Anterior cingulate cortex (tissue), 58 donors: ENCODE measurements at places on chromosomes 12 and 14.
A peak's percentile ranks its signal among the peaks of the same experiment; 100 is the strongest.

GRCh38 chr14:55071870-55072640 lies 20.6 kb downstream of the MAPK1IP1L start:
- DNase-seq = peak; percentile 26

GRCh38 chr12:128018067-128018466 lies 248.9 kb upstream of the TMEM132C start:
- no peak for DNase-seq

- DNase-seq = no peak
Observed at GRCh38 chr12:63918800-63919300, 74.3 kb downstream of the SRGAP1 start.

- no peak for DNase-seq
Observed at GRCh38 chr14:61599942-61600341, 95.4 kb upstream of the HIF1A start.

DNA sequence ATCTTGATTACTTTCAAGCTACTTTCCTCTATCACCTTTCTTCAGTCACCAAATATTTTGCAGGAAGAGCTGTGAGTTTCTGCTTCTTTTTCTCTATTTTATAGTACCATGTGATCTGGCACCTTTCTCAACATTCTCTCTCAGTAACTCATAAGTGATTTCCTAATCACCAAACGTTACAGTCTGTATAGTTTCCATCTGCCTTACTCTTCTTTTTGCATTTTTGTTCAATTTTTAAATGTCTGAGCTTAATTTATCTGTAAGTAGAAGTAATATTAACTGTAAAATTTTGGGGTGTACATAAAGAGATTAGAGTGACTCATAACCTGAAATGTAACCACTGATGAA lies 422.1 kb upstream of the SYT1 start:
- DNase-seq = no peak

GRCh38 chr12:118404876-118405521 lies 28.6 kb downstream of the SUDS3 start:
- DNase-seq = peak; percentile 3

DNA sequence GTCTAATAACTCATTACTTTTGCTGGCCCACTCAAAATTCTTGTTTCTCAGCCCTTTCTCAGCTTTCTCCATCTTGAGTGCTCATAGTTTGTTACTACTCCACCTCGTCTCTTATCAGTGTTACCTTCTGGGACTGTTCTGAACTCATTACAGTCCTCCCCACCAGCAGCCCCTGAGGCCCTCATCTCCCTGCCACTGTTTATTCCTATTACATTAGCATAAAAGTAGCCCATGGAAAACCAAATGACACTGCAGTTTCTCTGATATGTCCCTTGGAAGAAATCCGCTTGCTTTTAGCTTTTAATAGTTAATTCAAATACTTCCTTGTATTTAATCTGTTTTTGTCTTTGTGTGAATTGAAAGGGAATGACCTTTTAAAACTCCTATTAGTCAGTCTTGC lies 7.6 kb downstream of the AKAP6 start:
- DNase-seq = no peak

DNA sequence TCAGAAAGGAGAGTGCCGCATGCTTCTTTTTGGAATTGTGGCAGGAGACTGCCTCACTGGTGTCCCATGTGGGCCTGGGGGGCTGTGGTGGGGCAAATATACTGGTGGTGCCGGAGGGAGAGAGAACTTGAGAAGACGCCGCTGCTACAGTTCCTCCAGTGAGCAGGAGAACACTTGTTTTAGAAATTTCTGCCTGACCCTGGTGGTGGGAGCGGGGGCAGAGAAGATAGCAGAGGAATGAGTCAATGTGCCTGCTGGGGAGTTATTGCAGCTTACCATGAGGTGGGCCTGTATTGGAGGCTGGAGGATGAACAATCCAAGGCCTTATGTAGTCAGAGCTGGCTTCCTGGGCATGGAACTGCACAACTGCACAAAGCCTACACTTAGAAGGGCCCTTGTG lies 211.8 kb downstream of the SNAPC1 start:
- DNase-seq = no peak

- no peak for DNase-seq
Observed at GRCh38 chr12:115380546-115381120, 696.7 kb upstream of the TBX3 start.

GRCh38 chr14:105852378-105853088 lies 326.1 kb downstream of the TMEM121 start:
- no peak for DNase-seq

DNA sequence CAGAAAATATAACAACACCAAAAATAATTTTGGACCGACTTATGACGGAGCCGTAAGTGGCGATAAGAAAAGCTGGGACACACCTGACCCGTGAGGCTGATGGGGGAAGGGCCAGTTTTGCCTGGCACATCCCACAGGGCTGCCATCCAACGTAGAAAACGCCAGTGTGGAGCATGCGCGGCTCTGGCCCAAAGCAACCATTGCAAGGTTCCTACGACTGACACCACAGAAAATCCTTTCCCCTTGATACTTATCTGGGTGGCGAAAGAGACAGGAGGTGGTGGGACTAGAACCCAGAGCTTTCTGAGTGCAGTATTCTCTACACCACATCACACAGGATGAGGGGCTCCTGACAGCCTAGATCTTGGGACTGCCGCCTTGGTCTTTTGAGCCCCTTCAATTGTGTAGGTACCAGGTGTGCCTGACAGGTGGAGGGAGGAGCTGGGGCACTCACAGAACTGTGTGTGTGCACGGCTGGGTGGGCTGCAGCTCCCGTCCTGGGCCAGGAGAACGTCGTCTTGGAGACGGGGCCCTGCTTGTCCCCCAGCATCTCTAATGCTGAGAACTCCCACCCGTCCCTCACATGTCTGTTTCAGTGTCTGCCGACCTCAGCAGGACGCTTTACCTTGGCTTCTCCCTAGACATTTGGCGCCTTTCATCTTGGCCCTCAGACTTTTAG lies 17.4 kb upstream of the CACNA2D4 start:
- DNase-seq = no peak

DNA sequence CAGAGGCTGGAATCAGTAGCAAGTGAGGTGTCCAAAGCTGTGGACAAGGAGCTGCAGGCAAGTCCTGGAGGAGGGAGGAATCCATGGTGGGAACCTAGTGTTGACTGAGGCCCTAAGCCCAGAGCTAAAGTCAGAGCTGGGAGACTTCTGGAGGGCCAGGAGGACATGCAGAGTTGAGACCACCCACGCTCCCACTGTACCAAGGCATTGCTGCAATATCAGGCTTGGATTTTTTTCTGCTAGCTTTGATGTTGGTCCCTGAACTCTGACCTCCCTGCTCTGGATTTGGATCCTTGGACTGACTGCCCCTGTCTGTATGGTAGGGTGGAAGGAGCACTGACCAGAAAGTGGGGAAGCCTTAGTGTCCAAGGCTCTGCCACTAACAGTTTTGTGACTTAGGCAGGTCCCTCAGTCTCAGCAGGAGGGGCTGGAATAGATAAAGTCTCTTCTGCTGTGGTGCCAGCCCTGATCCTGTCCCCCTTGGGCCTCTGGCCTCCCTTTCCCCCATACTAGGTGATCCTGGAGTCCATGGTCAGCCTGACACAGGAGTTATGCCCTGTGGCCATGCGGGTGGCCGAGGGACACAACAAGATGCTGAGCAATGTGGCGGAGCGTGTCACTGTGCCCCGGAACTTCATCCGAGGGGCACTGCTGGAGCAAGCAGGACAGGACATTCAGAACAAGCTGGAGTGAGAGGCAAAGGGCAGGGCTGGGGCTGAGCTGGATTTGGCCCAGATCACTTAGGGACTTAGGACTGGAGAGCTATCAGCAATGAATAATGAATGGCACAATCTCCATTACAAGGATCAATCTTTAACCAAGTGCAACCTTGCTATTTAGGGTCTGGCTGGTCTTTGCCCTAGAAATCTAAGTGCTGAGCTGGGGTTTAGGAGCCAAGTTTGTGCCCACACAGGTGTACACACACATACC lies 9.4 kb downstream of the CARMIL3 start:
- DNase-seq = no peak

DNA sequence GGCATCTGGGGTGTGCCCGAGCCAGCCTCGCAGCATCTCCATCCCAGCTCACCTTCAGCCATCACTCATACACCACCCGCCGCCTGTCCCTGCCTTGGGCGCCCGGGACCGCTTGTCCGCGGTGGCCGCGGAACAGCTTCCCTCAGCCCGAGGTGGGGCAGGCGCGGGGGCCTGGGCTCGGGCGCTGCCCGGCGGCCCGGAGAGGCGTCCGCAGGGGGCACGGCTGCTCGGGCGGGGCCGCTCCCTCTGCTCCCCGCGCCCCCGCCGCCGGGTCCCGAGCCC lies 430 bp downstream of the SLC41A2 start:
- DNase-seq = peak; percentile 39

DNA sequence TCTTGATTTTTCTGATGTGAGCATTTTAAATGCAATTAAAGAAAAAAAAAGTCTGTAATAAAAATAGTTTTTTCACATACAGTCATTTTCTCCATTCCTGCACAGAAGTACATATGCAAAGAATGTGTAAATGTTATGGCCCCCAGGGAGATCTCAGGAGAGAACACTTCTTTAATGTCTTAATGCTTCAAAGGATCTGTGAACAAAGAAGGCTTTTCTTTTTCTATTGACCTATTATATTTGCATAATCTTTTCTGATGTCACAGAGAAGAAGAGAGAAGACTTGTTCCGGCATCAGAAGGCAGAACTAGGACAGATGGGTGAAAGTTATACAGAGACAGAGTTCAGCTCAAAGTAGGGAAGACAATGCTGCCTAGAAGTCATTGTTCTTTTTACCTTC lies 413.5 kb upstream of the STXBP6 start:
- DNase-seq = no peak

DNA sequence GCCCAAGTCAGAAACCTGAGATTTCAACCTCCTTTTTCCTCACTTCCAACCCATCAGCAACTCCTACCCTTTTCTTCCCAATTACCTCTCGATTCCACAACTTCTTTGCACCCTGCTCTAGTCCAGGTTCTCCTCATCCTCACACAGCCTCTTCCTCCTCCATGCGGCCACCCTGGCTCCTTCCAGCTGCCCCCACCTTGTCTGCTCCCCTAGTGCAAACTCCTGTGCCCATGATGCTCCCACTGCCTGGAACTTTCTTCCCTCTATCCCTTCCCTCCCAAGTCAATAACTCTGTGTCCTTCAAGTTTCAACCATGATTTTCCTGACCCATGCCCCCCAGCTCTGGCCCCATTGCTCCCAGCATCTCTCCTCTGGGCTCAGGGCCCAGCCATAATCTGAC lies 17.3 kb downstream of the SELPLG start:
- no peak for DNase-seq

DNA sequence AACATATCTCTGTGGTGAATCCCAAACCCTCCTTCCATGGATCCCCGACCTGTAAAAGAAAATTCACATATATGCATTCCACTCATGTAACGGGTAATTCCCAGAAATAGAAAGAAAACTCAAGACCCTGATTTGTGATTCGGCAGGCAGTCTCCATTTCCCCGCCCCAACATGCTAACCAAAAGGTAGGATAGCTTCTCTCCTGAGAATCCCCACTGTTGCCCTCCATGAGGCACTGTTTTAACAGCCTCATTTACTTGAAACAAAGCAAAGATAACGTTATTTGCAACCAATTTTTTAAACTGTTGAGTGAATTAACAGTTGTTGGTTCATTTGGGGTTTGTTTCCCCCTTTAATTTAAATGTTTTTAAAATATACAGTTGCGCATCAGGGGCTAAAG lies 774 bp upstream of the SLC2A13 start:
- DNase-seq = no peak

GRCh38 chr14:67285876-67286452 lies 44.7 kb downstream of the PALS1 start:
- peak; percentile 35 for DNase-seq

DNA sequence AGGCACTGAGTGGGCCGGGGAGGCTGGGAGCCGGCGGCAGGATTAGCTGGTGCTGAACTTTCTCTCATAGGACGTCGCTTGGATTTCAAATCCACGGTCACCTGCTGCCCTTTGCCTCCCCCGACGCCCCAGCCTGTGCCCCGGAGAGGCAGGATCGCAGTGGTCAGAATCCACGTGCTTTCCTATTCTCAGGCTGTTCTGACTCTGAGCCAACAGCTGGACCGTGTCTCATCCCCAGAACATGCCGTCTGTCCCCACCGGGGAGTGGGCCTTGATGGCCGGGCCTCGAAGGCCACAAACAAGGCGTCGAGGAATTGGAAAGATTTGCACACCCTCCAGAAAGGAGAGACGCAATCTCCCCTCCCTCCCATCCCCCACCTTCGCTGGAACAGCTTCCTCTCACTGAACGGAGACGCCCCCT lies 18.5 kb upstream of the MLXIP start:
- DNase-seq = no peak

GRCh38 chr14:59638885-59639284 lies 62.3 kb upstream of the CCDC175 start:
- no peak for DNase-seq

GRCh38 chr12:2886768-2887450 lies 3.8 kb upstream of the TULP3 start:
- DNase-seq = no peak

GRCh38 chr12:7068240-7068993 lies 7.9 kb downstream of the C1S start:
- no peak for DNase-seq

DNA sequence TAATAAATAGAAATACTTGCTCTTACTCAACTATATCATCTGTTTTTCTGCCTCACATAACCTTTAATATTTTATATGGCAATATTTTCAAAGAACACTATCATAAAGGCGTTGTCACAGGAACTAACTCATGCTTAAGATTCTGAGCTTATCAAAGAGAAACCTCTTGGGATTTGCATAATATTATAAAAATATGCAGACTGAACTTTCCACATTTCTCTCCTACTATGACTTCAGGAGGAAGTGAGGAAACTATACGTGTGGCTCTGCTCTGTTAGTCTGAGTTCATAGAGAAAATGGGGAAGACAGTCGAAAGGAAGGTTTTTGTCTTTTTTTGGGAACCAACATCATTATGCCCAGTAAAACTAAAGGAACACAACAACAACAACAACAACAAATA lies 124.7 kb downstream of the GARIN6 start:
- DNase-seq = no peak
